ENCODE measurements at places on chromosomes 4 and X.

- DNase-seq = no peak
Observed at GRCh38 chrX:39729981-39730661, 367.6 kb downstream of the BCOR start.

DNA sequence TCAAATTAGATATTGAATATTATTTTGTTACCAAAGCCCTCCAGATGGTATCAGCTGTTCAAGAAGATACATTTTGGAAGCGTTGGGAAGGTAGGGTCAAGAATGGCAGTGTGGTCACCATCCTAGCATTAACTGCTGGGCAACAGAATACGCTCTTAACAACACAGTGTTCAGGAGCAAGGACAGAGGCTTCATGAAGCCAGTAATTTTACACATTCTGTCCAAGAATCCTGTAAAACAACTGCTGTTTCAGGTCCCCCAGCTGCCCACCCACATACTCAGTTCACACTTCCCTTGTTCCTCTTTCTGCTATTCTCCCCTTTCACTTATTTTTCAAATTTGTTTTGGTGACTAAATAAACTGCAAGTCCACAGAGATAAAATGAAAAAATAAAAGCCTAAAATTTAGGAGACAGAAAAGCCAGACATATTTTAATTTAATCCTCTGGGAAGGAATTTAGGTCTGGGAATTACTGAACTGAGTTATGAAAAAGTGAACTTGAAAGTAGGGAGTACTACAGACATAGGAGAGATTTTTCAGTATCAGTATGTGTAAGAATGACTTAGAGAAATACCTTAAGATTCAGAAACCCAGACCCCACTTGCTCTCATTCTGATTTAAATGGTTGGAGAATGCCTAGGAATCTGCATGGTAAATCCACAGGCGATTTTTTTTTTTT lies 406.7 kb downstream of the MAPK10 start:
- no peak for DNase-seq

DNA sequence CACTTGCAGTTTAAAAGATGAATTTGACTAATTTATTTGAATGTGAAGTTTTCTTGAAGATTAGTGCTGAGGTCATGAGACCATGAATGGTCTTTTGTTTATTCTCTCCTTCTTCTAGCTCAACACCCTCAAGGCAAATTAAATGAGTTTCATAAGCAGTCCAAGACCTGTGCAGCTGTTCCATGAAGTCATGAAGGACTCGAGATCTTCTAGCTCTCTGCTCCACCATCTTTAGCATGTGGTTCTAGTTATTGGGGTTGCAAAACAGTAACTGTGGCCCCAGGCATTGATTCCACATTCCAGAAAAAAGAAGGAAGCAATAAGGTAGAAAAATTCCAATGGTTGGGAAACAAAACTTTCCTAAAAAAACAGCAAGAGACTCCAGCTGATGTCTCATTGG lies 84.2 kb upstream of the HS3ST1 start:
- DNase-seq = no peak

- DNase-seq = no peak
Observed at GRCh38 chr4:117239434-117239833, 154.1 kb upstream of the TRAM1L1 start.

DNA sequence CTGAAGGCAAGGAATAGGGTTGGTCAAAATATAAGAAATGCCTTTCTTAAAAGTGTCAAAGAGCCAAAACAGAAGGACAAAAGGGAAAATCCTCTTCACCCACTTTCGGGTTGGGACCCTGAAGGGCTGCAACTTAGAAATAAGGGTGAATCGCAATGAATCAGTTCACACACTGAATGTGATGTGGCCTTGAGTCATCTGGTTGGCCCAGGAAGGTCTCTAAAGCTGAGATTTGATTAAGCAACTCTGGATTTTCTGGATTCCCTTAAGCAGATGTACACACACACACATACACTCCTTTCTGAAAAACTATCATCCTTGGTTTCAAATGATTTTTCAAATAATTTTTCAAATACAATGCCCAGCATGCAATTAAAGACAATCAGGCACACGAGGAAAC lies 13.1 kb downstream of the TAB3 start:
- DNase-seq = no peak

GRCh38 chr4:41177016-41177415 lies 37.3 kb downstream of the APBB2 start:
- DNase-seq = no peak

- no peak for DNase-seq
Observed at GRCh38 chrX:48025561-48025960, 18.8 kb downstream of the SPACA5 start.

GRCh38 chr4:109589605-109590004 lies 29.6 kb downstream of the MCUB start:
- no peak for DNase-seq

- no peak for DNase-seq
Observed at GRCh38 chr4:84644087-84644486, 61.2 kb downstream of the CDS1 start.

DNA sequence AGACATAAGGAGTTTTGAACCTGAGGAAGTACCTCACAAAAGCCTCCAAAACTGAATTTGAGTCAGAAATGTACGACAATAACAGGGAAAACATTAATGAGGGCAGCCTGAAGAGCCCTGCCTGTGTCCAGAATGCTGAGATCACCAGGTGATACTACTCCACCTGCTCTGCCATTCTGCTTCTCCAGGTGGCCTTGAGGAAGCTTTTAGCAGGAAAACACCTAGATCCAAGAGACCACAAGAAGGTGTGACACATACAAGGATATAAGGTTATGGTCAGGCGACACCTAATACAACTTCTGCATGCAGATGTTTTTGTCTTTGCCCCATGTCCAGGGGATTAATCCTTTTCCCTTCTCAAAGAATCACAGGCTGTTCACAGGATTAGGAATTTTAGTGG lies 15.3 kb downstream of the SOWAHB start:
- DNase-seq = no peak

DNA sequence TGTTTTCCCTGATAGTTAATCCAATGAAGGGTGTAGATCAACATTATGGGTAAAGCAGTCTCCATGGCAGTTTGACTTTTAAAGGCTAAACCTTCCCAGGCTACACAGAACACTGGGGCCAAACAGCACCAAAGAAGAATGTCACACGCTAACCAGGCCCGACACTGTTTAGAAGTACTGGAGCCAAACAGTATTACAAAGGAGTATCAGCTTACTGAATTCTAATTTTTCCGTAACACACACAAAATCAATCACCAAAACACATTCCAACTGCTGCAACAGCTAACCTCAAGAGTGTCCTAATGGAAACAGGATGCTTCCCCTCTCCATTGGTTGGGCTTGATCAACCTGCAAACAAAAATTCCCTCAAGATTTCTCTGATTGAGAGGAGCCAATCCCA lies 783.5 kb downstream of the PCDH18 start:
- no peak for DNase-seq

GRCh38 chr4:145535202-145535601 lies 53.5 kb downstream of the SMAD1 start:
- DNase-seq = no peak

DNA sequence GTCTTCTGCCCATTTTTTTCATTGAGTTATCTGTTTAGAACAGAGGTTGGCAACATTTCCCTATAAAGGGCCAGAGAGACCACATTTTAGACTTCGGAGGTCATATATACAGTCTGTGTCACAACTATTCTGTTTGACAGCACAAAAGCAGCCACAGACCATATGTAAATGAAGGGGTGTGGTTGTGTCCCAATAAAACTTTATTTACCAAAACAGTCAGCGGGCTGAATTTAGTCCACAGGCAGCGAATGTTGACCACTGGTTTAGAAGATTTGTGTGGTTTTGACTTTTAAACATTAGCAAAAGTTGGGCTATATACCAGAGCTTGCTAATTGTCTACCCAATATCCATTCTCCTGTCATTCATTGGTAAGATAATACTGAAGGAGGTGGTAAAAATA lies 150.8 kb downstream of the AMELX start:
- no peak for DNase-seq

GRCh38 chr4:9952415-9952950 lies 68.8 kb downstream of the SLC2A9 start:
- DNase-seq = no peak

GRCh38 chrX:18769812-18770573 lies 62.5 kb downstream of the PPEF1 start:
- no peak for DNase-seq

DNA sequence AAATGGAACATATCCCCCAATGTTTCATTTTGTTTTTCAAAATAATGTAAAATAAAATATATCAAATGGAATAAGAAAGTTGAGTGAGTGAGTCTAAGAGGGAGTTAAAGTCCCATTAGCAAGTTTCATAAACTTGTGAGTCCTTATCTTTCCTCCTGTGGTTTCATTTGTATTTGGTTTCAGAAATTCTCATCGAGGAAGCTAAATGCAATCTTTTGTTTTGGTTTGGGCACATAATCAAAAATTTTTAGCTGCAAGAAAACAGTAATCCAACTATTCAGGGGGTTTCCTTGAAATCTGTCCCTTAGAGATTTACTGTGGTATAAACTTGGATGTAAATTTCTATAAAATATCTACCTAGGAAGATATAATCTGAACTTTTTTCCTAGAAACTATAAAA lies 124.2 kb downstream of the CAMK2D start:
- DNase-seq = no peak

GRCh38 chr4:184163813-184164212 lies 53.9 kb downstream of the ENPP6 start:
- DNase-seq = peak; percentile 20

DNA sequence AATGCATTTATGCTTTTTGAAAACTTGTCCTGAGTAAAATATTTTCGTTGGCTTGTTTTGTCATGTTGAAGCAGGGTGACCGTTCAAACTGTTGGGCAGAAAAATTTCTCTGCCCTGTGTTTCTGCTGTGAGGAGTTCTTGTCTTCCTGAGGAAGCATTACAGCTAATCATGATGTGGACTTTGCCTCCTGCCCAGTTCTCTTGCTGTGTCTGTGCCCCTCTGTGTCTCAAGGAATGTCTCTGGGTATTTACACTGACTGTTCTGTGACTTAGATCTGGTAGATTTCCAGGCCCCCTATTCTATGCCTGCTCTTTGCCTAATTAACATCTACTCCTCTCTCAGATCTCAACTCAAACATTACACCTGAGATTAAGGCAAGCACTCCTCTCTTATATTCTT lies 30.4 kb upstream of the RPL34 start:
- no peak for DNase-seq

DNA sequence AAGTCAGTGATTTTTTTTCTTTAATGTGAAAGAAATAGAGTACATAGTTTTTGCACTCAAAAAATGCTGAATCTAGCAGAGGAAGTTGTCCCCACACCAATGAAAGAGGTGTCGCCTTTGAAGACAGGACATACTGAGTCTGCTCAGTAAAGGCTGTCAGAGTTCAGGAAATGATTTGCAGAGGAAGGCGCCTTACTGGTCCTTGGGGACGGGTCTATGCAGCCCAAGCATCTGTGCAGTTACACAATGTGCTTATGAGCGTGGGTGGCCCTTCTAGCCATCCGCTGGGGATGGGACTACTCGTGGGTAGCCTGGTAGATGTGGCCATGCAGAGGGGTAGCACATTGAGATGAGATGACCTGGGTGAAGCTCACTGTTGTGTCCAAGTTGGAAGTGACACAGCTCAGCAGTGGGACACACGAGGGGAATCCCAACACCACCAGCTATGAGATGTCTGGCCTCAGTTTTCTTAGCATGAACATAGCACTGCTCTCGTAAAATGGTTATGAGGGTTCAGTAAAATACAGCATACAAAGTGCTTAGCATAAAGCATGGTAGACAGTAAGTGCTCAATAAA lies 116.5 kb upstream of the RBPJ start:
- DNase-seq = no peak

DNA sequence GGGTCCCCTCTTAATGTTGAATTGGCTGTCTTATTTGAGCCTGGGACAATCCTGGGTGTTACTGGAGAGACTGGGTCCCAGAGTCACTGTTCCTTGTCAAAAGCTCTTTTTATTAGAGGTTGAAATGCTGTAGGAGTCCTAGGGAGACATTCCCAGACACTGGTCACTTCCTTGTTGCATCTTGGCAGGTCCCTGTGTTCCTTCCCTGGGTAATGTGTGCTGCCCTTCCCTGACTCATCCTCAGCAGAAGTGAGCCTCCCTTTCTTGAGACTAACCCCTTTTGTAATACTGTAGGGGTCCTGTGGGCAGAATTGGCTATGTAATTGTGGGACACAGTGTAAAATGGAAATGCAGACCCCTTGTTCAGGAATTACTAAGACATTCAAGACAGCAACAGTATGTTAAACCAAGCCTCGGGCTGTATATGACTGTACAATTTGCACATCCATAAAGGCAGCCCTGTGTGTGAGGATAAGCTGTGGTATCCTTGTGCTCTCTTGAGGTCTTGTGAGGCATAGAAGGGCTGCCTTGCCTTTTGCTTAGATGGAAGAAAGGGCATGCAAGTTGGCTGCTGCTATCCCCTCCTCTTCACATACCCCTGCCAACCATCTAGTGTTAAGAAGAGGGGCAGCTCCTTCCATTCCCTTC lies 53.5 kb downstream of the DCLK2 start:
- DNase-seq = no peak

GRCh38 chr4:71198958-71199357 lies 139.9 kb upstream of the SLC4A4 start:
- DNase-seq = no peak

DNA sequence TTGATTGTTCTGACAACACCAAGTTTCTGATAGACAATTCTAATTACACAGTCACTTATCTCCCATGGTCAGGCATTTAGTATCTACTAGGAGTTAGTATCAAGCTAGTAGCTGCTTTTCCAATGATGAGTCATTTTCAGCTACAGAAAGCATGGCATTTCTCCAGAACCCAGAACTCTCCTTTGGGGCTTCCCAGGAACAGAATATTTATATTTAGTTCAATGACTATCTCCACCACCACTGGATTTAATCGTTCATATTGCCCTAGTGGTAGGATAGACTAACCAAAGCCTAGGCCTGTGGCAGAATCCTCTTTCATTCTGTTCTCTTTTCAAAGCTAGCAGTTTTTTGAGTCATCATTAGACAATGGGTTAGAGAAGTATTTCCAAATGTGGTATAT lies 569.4 kb downstream of the GABRG1 start:
- no peak for DNase-seq

DNA sequence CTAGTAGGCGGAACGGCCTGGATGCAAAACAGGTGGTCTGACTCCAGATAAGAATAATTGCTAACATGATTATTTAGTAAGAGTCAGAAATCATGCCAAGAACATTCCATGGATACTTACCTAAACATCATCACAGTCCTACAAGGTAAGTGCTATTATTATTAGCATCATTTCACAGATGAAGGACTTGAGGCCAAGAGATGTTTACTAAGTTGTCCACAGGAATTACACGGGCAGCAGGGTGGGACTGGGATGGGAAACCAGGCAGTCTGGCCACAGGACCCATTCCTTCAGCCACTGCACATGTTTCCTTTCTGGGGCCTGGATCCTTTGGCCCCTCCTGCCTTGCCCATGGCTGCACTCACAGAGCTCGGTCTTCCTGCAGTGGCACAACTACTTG lies 48.3 kb downstream of the ANAPC4 start:
- no peak for DNase-seq

- DNase-seq = no peak
Observed at GRCh38 chr4:53193111-53193510, 172.8 kb downstream of the SCFD2 start.
